ENCODE measurements at places on chromosomes 13 and 19.

DNA sequence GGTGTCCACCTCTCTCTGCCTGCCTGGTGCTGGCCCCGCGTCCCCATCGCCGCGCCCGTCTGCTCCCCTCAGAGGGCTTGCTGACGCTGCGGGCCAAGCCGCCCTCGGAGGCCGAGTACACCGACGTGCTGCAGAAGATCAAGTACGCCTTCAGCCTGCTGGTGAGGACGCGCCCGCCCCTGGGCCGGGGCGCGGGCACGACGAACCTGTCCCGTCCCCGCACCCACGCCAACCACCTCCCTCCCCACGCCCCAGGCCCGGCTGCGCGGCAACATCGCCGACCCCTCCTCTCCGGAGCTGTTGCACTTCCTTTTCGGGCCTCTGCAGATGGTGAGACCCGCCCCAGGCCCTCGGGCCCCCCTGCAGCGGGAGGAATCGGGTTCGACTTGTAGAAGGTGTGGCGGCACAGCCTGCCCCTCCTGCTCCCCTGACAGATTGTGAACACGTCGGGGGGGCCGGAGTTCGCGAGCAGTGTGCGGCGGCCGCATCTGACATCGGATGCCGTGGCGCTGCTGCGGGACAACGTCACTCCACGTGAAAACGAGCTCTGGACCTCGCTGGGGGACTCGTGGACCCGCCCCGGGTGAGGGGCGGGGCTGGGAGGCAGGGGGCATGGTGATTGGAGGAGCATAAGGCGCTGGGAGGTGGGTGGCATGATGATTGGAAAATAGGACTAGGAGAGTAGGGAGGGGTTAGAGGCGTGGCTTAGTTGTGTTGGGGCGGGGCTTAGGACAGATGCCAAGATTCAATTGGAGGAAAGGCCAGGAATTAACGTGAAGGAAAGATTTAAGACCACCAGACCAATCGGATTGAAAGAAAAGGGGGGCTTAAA lies 6.6 kb downstream of the EPS8L1 start:
- DNase-seq, result peak; percentile 47

- DNase-seq, result no peak
Measured at GRCh38 chr19:38714354-38714778, 29.9 kb downstream of the CAPN12 start.

DNA sequence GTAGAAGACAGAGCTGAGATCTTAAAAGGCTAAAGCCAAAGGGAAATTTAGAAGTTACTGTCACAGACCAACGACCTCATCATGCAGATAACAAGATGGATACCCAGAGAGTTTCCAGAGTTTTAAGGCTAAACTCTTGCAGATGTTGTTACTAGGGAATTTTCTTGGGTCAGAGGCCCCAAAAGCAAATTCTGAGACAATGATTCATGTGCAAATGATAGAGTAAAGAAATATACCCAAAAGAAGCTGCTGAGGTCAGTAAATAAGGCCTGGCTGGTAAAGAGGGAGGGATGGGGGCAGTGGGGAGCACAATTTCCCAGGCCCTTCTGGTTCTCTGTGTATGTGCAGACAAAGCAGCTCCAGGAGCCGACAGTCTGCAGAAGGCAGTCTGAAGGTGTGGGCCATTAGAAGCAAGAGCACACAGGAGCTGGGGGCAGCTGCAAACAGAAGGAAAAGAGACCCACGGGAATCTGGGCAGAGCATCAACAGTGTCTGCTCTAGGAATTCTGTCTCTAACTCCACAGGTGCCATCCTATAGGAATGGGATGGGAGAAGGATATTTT lies 330.8 kb downstream of the TBC1D4 start:
- no peak for DNase-seq

DNA sequence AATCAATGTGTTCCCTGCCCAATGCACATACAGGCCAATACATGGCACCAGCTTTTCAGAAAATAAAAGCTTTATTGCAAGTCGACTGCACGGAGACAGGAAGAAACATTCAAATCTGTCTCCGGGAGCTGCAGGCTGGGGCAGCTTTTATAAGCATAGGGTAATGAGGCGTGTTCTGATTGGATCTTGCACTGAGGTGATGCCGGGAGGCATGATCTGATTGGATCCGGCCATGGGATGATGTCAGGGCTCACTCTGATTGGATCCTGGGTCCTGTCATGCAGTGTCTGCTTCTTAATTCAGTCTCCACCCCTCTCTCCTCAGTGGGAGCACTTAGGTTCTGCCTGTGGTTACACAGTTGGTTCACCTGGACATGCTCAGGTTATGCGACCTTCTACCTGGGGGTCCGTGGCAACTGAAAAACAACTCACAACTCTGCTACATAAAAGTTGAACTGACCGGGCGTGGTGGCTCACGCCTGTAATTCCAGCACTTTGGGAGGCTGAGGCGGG lies 11.8 kb upstream of the FBN3 start:
- peak; percentile 35 for DNase-seq

- peak; percentile 41 for DNase-seq
Measured at GRCh38 chr19:6551607-6552450, 21.0 kb downstream of the TNFSF9 start.

GRCh38 chr19:45356760-45357444 lies 13.5 kb downstream of the ERCC2 start:
- DNase-seq, result no peak

GRCh38 chr13:83878691-83879430 lies 3.4 kb downstream of the SLITRK1 start:
- no peak for DNase-seq

DNA sequence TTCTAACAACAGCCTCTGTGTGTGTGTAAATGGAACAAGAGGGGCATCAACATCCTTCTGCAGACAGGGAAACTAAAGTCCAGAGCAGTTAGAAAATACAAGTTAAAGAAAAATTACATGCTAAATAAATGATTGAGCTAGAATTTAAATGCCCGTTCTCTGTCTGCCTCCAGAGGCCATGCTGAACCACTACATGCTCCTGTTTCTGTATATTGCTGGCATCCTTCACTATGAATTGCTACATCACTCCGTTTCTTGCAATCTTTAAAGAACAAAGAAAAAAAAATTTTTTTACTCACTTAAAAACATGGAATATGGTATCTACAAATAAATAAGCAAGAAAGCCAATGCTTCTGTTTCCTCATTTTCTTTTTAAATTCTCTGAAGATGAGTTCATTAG lies 47.9 kb downstream of the DCT start:
- no peak for DNase-seq
